AML-193 (cell line): ENCODE measurements at places on chromosomes 1 and 21.

GRCh38 chr1:61135291-61135690 is 52.9 kb downstream of the NFIA start:
- DNase-seq: no peak

DNA sequence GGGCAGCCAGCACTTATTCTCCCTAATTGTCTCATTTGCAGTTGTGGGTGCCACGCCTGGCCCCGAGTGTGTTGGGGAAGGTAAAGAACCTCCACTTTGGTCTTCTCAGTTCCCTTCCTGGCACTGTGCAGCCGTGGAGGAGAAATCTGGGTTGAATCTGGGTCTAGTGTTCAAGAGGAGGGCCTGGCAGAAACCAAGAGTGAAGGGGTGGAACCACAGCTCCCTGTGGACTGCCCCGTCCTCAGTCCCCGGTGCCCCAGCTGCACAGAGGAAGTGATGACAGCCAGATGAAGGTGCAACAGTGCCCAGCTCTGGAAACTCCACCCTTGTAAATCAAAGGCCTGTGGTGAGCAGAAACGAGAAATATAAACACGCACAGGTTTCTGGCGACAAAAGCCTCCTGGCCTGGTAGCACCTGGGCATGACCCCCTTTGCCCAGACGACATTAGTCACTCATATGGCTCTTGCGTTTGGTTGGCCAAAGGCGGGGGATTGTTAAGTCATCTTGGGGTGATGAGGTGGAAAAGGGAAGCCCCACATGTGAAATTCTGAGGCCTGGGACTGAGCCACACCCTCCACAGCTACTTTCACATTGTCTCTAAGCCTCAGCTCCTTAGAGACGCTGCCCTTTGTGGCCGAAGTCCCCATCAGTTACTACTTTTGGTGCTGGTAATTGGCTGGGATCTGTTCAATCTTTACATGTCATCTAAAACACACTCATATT is 4.2 kb upstream of the ECE1 start:
- DNase-seq: no peak

- no peak for DNase-seq
Observed at GRCh38 chr1:211174375-211174774, 40.4 kb upstream of the KCNH1 start.

GRCh38 chr21:35314857-35315582 is 265.9 kb upstream of the RUNX1 start:
- DNase-seq: no peak

GRCh38 chr1:18955441-18956192 is 859 bp downstream of the IFFO2 start:
- peak; percentile 8 for DNase-seq

DNA sequence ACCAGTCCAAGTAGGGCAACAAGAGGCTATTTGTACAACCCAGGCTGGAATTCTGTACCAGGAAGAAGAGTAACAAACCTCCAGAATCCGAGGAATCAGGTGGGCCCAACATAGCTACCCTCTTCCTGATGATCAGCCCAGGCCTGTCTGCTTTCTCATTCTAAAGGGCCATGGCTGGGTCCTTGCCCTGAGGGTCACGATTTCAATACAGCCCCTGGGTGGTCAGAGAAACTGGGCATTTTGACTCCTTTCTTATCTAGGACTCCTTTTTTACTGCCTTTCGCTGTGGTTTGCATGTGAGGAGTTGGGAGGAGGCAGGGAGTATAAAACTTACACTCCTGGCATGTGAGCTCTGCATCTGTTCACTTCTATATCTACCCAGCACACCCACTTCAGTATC is 164.9 kb upstream of the COA6 start:
- no peak for DNase-seq

- DNase-seq: no peak
Observed at GRCh38 chr1:7475691-7476090, 295.4 kb upstream of the VAMP3 start.

- no peak for DNase-seq
Observed at GRCh38 chr1:30444401-30444800, 279.0 kb downstream of the MATN1 start.
